ENCODE measurements at places on chromosomes 7 and 10.

GRCh38 chr7:74502216-74502891, 48.6 kb downstream of the GTF2IRD1 start:
- no peak for DNase-seq

GRCh38 chr10:74081941-74082718, 68.5 kb downstream of the AP3M1 start:
- DNase-seq: no peak

GRCh38 chr7:16564023-16564380, 37.4 kb downstream of the LRRC72 start:
- no peak for DNase-seq

GRCh38 chr10:108388706-108389105, 1224.2 kb upstream of the SORCS1 start:
- DNase-seq: no peak

- DNase-seq: no peak
Observed at GRCh38 chr10:2978111-2978510, 89.2 kb upstream of the PFKP start.

DNA sequence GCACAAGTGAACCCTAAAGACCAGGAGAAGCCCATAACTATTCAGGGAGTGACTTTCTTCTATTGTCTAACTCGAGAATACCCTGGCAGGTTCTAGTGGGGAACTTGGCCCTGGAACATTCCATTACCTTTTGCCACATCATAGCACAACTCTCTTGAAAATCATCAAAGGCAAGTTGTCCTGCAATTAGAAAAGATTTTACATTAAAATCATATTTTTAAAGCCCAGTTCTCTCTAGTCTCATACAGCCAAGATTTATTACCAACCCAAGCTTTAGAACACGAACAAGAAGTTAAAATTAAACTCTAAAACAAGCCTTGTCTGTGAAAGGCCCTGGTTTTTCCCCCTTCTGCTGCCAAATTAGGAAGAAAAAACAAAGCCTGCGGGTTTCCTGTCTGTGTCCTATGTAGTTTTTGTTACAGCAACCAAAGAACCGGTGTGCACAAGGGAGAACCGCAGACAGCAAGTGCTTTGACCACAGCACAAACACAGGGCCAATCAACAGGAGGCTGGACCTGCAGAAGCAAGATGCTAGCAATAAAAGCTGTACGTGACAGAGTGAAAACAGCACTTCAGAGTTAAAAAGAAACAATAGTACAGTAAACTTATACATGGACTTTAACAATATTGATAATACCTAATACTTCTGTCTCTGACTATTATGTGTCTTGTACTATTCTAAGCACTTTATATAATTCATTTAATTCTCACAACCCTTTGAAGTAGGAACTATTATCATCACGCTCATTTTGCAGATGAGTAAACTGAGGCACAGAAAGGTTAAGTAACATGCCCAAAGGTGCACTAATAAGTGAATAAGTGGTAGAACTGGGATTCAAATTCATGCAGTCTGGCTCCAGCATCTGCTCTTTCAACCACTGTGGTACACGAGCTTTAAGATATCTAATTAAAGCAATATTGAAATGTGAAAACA, 65.8 kb downstream of the STK17A start:
- peak; percentile 50 for DNase-seq

DNA sequence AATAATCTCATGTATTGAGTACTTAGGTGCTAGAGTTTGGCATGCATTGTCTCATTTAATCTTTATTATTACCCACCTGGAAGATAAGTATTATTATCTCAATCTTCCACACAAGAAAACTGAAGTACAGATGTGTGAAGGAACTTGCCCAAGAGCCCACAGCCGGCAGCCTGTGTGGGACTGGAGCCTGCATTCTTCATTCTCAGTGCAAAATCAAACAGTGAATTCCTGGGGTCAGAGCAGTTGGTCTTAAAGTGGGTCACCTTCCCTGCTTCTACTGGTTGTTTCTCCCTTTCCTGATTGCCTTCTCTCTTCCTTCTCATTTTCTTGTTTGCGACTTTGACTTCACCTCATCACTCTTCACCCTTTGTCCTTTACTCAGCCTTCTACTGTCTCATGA, 144.7 kb upstream of the LYZL1 start:
- no peak for DNase-seq

- DNase-seq: no peak
Observed at GRCh38 chr10:98344589-98345038, 70.4 kb downstream of the PYROXD2 start.

- no peak for DNase-seq
Observed at GRCh38 chr7:82109288-82109687, 334.3 kb downstream of the CACNA2D1 start.

- DNase-seq: no peak
Observed at GRCh38 chr10:15290150-15290549, 80.9 kb downstream of the FAM171A1 start.

DNA sequence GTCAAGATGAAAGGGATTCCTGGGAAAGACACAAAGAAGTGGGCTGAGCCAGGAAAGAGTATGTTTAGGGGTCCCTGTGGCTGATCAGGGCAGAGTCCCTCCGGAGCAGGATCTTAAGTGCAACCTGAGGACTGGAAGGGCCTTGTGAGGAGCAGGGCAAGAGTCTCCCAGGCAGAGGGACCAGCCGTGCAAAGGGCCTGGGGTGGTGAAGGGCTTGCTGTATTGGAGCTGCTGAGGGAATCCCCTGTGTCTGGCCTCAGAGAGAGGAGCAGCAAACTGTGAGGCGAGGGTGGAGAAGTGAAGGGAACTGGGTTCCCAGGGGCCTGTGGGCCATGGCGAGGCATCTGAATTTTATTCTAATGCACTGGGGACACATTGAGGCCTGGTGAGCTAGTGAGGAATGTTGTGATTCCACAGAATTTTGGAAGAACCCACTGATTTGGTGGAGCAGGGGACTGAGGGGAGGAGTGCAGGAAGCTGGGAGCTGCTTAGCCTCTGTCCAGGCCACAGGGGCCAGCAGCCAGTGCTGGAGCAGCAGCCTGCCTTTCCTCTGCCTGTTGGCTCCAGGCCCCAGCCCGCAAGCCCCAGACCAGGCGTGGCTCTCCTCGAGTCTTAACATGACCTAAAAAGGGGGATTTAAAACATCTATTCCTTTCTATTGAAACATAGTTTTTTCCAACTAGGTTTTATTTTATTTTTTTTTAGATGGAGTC, 138.4 kb upstream of the IGFBP3 start:
- no peak for DNase-seq

- DNase-seq: no peak
Observed at GRCh38 chr7:99094401-99094800, 49.5 kb downstream of the SMURF1 start.

DNA sequence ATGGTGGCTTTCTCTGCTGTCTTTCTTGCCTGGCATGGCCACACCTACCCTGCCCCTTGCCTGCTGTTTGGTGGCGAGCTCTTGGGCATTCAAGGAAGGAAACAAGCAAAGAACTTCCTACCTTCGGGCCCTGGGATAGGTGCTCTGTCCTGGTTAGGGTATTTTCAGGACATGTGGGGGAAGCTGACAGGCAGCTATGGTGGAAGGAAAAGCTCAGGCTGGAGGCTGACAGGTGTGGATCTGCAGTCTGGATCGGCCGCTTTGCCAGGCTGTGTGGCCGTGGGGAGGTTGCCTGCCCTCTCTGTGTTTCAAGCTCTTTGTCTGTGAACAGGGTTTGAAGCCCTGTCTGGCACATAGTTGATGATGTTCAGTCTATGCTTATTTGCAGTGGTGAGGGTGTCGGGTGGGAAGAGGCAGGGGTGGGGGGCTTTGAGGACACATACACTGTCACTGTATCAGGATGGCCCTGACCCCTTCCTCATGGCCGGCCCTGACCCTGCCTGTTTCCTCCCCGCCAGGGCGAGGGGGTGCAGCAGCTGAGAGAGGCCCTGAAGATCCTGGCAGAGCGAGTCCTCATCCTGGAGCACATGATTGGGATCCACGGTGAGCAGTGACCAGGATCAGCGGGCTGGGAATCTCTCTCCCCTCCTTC, 73.7 kb downstream of the MYL10 start:
- DNase-seq: no peak

DNA sequence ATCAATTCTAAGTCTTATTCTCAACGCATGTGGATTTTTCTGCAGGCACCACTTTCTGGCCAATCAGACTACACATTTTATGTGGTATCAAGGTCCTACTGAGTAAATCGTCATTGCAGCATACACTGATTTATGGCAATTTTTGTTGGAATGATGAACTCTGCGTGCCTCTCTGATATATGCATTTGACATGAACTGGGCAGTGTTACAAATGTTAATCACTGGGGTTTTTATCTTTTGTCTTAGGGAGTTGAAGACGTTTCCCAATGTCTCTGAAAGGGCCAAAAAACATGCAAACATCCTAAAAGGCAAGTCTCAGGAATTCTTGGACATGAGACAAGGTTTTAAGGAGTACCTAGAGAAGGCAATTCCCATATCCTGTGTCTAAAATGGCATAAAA, 809.5 kb upstream of the CELF2 start:
- no peak for DNase-seq
